Heart left ventricle (tissue), 16 donors: ENCODE measurements at places on chromosomes 11 and 22. TPM values are rescaled to one million over a fixed set of nuclear protein-coding genes. Genes with fewer than 3 reads are reported as not detected.
A peak's percentile ranks its signal among the peaks of the same experiment; 100 is the strongest.

The ANGPTL5 gene
- total RNA-seq: 0.83 TPM

- peak overlapping the region; percentile 78 for H3K4me3 ChIP-seq
- no peaks in the 10 kb centered on the region for H3K27me3 ChIP-seq
- H3K27ac ChIP-seq: peak overlapping the region; percentile 78
- H3K4me1 ChIP-seq: peaks cover 17% of the 10 kb centered on the region
- no peak for DNase-seq
Measured at GRCh38 chr22:29604076-29604360, 585 bp downstream of the NF2 start.

DNA sequence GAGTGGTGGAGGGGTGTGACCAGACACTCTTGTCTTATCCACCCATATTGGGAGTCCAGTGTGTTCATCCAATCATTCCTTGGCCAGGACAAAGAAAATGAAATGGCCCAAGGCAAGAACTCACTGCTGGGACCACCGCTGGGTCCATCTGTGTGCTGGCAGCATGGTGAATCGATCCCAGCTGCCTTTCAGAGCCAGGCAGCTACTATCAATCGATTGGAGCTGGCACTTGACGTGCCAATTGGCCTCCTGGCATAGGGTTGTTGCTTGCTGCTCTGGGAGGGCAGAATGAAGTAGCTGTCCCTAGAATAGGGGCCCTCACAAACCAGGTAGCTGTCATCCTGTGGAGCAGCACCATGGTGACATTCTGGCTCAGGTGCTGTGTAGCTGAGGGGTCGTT, 1.4 kb upstream of the ARVCF start:
- H3K27me3 ChIP-seq: no peaks in the 10 kb centered on the region
- no peak overlapping the region for H3K27ac ChIP-seq
- no peak overlapping the region for H3K4me3 ChIP-seq
- peaks cover 39% of the 10 kb centered on the region for H3K4me1 ChIP-seq
- no peak for DNase-seq

- peaks cover 59% of the 10 kb centered on the region for H3K27me3 ChIP-seq
- DNase-seq: no peak
- H3K36me3 ChIP-seq: no peaks in the 10 kb centered on the region
- no peak overlapping the region for H3K27ac ChIP-seq
Measured at GRCh38 chr22:23557036-23557435, 23.1 kb downstream of the IGLL1 start.

DNA sequence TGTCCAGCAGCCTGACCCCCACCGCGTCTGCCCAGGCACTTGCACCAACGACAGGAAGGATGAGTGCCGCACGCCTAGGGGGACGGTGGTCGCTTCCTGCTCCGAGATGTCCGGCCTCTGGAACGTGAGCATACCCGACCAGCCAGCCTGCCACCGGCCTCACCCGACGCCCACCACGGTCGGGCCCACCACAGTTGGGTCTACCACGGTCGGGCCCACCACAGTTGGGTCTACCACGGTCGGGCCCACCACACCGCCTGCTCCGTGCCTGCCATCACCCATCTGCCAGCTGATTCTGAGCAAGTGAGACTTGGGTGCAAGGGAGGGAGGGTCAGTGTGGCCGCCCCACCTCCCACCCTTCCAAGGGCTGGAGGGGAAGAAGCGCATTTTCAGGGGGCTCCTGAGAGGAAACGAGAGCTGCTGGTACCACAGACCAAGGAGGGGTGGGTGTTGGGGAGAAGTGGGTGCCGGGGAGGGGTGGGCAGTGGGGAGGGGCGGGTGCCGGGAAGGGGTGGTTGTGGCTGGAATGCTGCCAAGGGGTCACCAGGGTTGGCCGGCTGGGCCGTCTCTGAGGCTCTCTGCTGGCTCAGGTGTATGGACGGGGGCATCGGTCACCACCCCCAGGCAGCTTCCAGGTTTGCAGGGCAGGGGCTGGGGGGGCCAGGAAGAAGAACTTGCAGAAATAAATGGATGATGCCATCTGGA, 27.7 kb upstream of the MUC5B start:
- no peak overlapping the region for H3K27ac ChIP-seq
- no peaks in the 10 kb centered on the region for H3K4me1 ChIP-seq
- H3K36me3 ChIP-seq: no peaks in the 10 kb centered on the region
- no peak for DNase-seq
- no peak overlapping the region for H3K4me3 ChIP-seq
- peaks cover 22% of the 10 kb centered on the region for H3K27me3 ChIP-seq

DNA sequence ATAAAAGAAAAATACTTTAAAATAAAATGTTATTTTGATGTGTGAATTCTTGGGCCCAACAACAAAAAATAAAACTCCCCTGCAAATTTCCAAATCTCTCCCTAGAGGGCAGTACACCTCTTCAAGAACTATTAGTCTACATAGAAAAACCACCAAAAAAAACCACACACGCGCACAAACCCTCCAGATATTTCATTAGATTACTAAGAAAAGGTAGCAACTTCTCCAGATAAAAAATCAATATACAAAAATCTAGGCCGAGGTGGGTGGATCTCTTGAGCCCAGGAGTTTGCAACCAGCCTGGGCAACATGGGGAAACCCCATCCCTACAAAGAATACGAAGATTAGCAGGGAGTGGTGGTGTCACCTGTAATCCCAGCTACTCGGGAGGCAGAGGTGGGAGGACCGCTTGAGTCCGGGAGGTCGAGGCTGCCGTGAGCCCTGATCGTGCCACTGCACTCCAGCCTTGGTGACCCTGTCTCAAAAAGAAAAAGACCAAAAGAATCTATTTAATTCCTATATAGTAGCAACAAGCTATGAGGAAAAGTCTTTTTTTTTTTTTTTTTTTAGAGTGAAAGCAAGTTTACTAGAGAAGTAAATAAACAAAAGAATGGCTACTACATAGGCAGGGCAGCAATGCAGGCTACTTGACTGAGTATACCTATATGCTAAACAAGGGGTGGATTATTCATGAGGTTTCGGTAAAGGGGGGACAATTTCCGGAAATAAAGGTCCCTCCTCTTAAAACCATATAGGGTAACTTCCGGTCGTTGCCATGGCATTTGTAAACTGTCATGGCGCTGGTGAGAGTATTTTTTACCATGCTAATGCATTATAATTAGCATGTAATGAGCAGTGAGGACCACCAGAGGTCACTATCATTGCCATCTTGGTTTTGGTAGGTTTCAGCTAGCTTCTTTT, 13.1 kb downstream of the B3GNT6 start:
- peaks cover 35% of the 10 kb centered on the region for H3K27me3 ChIP-seq
- DNase-seq: peak; percentile 73
- H3K36me3 ChIP-seq: no peaks in the 10 kb centered on the region
- peaks cover 3% of the 10 kb centered on the region for H3K4me1 ChIP-seq
- H3K4me3 ChIP-seq: peak overlapping the region; percentile 36

DNA sequence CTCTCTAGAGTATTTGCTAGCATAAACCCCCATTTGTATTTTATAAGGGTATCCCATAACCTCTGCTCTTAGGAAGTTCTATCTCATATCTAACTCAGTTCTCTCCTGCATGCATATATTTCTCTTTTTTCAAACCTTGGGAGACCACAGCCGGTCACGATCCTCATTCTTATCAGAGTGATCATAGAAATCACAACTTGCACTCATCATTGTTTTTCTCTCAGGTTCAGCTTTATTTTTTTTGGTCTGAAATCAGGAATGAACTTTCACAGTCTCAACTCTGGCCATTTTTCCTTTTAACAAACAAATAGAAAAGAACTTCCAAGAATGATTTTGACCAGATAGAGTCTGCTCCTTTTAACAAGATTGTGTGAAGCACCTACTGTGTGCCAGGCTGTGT, 98.6 kb upstream of the BLID start:
- H3K4me1 ChIP-seq: no peaks in the 10 kb centered on the region
- H3K36me3 ChIP-seq: no peaks in the 10 kb centered on the region
- no peaks in the 10 kb centered on the region for H3K27me3 ChIP-seq
- H3K27ac ChIP-seq: peak overlapping the region; percentile 3
- H3K4me3 ChIP-seq: no peak overlapping the region

- H3K4me3 ChIP-seq: no peak overlapping the region
- DNase-seq: no peak
- H3K36me3 ChIP-seq: no peaks in the 10 kb centered on the region
- H3K27me3 ChIP-seq: peaks cover 3% of the 10 kb centered on the region
Measured at GRCh38 chr22:47837703-47838102, 1075.3 kb downstream of the TBC1D22A start.

DNA sequence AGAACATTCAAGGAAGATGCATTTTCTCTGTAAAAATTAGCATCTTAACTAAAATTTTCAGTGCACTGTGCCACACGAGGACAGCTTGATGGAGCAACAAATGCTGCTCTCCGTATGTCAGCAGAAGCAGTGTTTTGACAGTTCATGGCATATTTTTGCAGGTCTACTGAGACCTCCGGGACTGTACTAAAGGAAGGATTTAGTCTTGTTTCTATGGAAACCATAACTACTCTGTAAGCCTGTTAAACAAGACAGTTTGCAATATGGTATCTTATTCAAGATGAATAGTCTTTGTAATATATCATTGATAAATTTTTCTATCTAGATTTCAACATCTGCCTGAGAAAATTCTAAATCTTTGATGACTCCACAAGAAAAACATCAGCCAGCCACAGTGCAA, 184.0 kb upstream of the GUCY1A2 start:
- no peaks in the 10 kb centered on the region for H3K4me1 ChIP-seq
- H3K36me3 ChIP-seq: no peaks in the 10 kb centered on the region
- no peak for DNase-seq
- no peak overlapping the region for H3K27ac ChIP-seq
- no peak overlapping the region for H3K4me3 ChIP-seq
